ENCODE measurements at places on chromosomes 2 and 18.

DNA sequence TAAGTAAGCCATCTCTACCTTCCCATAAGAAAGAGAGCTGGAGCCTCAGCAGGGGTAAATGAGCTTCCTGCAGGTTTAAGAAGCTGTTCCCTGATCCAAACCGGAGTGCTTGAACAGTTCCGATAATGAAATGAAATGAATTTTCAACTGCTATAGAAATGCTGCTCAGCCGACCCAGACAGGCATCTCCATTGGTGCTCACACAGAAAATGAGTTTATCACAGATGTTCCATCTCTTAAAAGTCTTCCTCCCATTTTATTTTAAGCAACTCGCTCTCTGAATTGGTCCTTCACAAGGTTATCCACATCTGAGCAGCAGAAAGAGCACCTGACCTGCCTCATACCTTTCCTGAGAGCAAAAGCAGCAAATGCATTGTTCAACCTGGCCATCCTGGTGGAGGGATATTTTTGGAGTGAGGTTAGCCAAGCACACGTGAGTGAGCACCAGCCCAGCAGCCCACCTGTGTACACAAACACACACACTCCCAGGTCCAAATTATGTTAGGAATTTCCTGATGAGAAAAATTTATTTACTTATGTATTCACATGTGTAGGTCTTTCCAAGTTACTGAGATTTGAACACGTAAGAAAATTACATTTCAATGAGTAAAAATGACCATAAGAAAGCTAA lies 42.2 kb upstream of the CCDC68 start:
- DNase-seq = no peak

DNA sequence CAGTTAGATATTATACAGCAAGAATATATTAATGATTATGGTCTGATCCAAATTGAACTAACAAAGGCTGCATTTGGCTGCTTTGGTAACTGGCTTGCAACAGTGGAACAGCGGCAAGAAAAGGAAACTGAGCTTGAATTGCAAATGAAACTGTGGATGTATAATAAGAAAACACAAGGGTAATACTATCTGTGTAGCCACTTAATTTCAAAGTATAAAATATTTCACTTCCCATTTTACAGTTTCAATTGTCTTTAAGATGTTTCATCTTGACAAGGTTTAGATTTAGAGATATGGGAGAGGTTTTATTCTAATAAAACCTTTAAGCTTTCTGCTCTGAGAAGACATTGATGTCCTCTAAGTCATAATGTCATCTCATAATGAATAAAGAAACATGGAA lies 23.8 kb downstream of the WDR75 start:
- DNase-seq = no peak

GRCh38 chr2:104250635-104251034 lies 603.3 kb upstream of the POU3F3 start:
- DNase-seq = no peak

GRCh38 chr2:131584940-131585339 lies 57.3 kb downstream of the CCDC74A start:
- no peak for DNase-seq

DNA sequence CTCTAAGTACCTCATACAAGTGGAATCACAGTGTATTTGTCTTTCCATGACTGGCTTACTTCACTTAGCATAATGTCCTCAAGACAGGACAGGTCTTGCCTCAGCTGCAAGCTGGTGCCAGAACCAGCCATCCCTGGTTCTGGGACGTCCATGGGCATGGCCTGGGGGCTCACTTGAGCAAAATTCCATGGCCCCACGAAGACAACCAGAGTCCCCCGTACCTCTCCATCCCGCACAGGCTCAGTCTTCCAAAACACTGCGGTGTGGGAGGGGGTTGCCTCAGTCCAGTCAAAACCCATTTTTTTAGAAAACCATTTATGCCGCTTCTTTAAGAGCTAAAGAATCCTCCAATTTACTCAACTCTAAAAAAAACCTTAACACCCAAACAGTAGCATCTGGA lies 21.7 kb upstream of the CABLES1 start:
- DNase-seq = no peak

GRCh38 chr18:11747731-11748130 lies 58.7 kb downstream of the GNAL start:
- no peak for DNase-seq

- DNase-seq = no peak
These were observed 1060.8 kb downstream of the CNTNAP5 start for GRCh38 chr2:125085904-125086303.

GRCh38 chr2:187362151-187362550 lies 85.9 kb downstream of the CALCRL start:
- no peak for DNase-seq

DNA sequence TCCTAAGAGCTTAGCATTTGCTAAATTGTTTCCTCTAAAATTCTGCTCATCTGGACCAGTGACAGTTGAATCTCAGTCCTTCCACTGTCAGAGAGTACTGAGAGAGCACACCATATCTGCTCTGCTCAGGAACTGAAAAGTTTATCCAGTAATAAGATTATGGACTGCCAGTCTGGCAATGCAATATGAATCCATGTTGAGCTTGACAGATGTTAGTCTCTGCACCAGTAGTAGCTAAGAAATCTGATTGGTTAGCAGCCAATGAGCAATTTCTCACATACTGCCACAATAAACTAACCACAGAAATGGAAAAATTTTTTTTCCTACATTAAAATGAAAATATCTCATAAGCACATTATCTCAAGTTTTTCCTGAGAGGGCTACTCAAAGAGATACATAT lies 2.3 kb downstream of the PRKD3 start:
- no peak for DNase-seq

DNA sequence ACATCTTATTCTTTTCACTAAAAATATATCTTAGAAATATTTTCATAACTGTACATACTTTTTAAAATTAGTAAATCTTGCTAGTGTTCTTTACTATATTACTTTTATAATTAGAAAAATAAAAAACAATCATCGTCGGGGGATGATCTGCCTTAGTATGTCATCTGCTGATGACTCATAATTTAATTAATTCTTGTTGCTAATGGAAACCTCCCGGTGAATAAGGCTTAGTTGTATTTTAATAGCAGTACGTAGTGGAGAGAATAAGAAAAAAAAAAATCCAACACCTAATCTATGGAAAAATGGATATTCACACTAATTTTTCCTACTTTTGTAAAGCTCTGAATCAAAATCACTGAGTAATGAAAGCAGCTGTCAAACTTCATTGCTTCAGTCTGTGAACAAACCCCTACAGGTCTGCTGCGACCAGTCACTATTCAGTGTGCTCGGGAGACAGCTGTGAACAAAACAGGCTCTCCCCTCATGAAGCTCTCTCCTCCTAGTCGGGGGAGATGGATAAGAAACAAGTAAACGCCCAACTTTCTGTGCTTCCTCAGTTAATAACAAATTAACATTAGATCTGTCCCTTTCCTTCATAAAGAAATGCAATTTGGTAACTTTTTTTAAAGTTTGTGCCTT lies 97.4 kb upstream of the UPP2 start:
- DNase-seq = no peak

- DNase-seq = no peak
These were observed 220.7 kb downstream of the TPGS2 start for GRCh38 chr18:36608107-36608506.

DNA sequence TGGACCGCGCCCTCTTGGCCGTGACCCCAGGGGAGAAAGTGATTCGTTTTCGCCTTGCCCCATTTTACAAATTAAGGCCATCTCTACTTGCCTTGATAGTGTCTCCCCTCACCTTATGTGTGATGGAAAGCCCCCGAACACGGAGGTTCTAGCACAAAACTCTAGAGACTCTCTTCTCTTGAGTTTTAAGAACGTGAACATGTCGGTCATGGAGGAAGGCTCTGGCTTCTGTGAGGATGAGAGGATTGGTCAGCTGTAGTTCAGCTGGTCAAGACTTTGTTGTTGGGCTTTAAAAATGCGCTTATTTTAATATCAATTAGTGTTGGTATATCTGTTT lies 828 bp downstream of the DYNC1I2 start:
- no peak for DNase-seq

GRCh38 chr2:86176597-86176996 lies 18.7 kb downstream of the IMMT start:
- DNase-seq = no peak

DNA sequence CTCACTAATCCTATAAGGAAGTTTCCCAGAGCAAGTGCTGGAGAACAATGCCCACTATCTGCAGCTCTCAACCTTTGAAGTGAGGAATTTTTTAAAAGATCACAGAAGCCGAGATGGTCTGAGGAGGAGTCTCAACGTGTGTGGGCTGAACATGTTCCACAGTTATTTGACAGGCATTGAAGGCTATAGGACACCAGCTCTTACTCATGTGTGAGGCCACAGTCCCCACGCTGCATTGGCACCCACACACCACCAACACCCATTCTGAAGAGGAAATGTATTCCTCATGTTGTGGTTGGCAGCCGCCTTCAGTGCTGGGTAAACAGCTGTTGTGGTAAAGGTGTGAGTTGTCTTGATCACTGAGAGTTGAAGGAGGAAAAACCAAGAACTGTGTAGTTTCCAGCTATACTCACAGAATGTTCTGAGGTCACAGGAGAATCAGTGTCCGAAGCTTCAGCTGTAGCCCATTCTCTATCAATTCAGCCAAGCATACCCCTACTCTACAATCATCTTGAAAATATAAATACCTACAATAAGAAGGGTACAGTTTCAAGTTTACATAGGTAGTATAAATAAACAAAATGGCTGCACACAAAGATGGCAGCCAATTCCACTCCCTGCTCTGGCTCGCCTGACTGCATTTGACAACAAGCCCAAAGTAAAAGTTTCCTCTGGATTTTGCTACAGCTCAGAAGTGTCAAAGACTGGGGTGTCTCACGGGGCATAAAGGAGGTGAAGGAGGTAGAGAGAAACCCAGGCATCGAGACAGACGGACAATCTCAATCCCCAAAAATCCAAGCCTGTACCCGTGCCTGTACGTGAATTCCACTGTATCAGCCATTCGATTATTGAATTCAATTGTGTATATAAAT lies 12.1 kb downstream of the CD226 start:
- no peak for DNase-seq
